ENCODE measurements at places on chromosomes 1 and 21.

GRCh38 chr1:64515427-64515826, 45.5 kb downstream of the CACHD1 start:
- no peak for DNase-seq

DNA sequence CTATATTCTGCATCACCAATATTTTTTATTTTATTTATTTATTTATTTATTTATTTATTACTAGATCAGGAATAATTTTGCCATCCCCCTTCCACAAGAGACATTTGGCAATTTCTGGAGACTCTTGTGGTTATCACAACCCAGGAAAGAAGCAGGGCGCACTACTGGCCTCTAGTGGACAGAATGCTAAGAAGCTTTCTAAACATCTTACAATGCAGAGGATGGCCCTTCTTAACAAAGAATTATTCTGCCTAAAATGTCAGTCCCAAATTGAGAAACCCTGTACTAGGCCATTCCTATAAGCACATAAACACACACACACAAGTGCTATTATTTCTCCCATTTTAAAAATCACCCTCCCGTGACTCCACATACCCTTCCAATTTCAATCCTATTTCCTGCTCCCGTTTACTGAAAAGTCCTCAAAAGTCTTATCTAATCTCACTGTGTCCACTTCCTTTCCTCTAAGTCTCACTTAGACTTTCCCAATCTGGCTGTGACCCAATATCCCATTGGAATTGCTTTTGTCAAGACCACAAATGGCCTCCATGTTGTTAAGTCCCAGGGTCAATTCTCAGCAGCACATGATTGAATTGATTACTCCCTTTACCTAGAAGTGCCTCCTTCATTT, 43.7 kb upstream of the RNF11 start:
- DNase-seq, result peak; percentile 78

DNA sequence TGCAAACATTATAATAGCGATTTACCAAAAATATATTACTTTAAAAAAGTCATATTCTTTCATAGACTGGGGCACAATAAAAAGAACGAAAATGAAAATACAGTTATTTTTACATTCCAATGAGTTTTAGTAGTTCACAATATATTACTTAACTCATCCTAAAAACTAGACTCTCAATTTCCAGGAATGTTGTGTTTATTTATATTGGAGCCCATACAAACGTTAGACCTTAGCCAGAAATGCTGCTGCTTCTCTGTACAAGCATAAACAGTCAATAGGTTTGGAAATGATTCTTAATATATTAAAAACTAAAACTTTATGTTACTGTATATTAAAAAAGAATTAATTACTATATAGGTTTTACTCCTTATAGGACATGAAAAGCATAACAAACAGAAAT, 302.3 kb downstream of the BRINP3 start:
- DNase-seq, result no peak

DNA sequence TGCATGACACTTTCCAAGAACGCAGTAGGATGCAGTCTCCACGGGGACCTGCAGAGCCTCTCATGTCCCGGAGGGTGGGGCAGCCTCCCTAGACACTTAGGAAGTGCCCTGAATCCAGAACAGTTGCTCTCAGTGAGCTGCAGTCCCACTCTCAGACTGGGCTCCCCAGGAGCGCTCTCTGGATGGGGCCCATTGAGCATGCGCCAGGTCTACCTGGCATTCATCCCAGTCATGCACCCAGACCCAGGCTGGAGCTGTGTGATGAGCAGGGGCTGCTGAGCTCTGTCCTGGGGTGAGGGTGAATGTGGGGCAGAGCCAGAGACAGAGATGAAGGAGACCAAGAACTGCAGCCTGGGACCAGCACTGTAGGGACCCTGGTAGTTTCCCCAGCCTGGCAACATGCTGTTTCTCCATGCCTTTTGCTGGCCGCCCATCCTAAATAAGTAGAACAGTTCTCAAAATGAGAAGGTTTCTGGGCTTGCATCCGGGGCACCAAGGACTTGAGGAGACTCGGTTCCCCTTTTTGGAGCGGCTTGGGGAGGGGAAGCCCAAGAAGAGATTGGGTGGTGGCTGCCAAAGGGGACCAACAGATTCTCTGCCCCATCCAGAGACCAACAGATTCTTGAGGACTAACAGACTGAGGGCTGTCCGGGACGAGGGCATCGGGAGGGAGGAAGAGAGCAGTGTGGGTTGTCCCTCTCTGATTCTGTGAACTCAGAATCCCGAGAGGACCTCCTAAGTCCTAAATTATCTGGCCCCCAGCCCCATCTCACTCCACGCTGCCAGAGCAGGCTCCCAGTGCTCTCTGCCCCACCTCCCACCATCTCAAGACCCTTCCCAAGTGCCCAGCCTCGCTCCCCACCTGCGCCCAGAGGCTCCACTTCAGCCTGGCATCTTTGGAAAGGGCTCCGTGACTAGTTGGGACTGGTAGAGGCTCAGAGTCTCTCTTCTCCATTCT, 1.0 kb upstream of the PGLYRP4 start:
- peak; percentile 54 for DNase-seq

- DNase-seq, result no peak
Measured at GRCh38 chr21:36359185-36359584, 26.0 kb upstream of the CHAF1B start.

- no peak for DNase-seq
Measured at GRCh38 chr1:83673312-83673711, 325.6 kb downstream of the TTLL7 start.

DNA sequence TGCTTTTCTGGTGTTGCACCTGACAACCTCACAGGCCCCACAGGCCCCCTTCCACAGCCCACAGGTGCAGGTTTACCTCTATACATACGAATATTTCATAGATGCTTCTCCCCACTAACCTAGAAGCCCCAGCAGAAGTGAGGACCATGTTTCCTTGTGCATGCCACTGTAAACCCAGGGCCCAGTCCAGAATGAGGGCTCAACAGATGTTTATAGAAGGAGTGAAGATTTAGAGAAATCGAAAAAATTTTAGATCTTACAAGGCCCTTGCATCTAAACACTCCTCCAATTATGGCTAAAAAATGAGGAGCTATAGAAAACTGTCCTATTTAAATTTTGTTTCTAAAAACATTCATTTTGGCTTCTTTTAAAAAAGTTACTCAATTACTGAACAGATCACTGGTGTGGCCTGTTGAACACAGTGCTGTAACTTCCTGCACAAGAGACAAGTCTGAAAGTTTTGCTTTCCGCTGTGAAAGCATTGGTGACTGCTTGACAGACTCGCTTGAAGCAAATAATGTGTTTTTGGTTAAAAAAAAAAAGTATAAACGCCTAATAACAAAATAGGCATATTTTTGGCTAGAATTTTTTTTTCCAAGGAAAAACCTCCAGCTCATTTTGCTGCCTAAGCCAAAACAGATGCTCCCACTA, 1.2 kb downstream of the ABCB10 start:
- DNase-seq, result peak; percentile 63

GRCh38 chr1:57518496-57518895, 94.6 kb upstream of the DAB1 start:
- DNase-seq, result no peak

- DNase-seq, result peak; percentile 41
Measured at GRCh38 chr1:228500143-228500734, 13.1 kb downstream of the RNF187 start.

- DNase-seq, result no peak
Measured at GRCh38 chr1:195594322-195594721, 1013.9 kb downstream of the KCNT2 start.

DNA sequence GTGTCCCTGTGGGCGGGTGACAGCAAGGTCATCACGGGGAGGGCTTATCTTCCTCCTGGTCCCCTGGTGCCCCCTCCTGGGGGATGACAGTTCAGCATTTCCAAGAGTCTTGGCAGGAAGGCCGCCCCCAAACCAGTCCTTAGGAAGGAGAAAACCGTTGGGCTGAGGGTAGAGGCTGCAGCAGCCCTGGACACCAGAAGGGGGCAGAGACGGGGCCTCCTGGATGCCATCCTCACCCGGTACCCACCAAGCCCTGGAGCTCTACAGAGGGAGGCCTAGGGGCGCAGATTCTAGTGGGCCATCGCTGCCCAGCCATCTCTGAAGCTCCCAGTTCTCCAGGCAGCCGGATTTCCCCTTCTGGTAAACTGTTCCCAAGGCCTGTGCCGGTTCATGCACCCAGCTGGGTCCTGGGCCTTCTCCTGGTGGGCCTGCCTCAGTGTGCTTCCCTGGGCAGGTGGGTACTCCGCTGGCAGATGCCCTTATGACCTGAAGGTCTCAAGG, 14.8 kb upstream of the ZNF669 start:
- DNase-seq, result peak; percentile 61

DNA sequence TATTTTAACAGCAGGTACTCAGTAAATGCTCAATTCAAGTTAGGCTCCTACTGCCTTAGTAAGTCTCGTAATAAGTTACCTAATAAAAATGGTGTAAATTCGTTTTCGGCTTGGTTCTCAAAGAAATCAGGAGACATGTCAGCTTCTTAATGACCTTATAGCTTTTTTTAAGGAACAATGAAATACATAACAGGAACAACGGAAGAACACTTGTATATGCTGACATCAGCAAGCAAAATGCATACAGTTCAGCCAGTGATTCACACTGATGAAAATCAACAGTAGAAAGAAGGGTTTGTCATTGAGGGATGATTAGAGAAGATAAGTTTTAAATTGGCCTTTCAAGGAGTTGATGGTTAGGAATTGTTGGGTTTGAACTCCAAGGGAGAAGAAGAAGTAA, 13.3 kb downstream of the RPTN start:
- no peak for DNase-seq

DNA sequence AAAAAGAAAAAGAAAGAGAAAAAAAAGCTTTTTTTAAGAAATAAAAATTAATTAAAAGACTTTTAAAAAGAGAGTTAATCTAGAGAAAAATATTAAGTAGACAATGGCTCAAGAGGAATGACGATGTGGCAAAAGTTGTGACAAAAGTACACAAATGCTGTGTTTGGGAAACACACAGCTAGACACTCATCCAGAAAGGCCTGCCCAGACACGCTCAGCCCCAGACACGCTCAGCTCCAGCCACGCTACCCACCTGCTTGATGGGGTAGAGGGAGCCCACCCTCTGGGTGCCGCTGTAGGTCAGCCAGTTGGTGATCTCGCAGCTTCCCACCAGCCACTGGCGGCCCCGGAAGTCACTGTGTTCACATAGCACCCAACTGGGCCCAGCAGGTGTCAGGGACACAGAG, 10.2 kb downstream of the CD52 start:
- no peak for DNase-seq

- no peak for DNase-seq
Measured at GRCh38 chr1:208052135-208052534, 141.2 kb upstream of the CD34 start.

DNA sequence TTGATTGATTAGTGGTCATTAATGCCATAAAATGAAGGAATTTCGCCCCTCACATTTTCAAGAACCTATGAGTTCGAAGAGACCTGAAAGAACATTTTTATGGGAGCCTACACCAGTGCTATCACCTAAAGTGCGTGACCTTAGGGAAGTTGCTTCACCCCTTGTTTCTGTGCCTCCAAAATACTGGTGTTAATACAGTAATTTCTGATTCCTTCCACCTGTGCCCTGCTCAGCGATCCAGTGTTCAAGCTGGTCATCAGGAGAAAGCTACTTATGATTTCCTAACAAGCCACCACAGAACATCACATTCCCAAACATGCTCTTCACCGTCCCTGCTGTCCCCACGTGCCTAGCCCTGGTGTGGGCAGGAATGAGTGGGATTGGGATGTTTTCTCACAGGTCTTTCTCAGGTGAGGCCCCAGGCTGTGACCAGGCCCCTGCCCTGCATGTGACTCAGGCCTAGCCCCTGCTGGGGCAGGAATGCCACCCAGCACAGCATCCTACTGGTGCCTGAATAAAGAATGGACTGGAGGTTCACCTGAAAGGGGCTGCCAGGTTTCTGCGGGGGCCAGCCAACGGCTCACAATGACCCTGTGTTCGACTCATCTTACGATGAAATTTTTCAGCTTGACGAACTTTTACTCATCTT, 60.3 kb downstream of the CD247 start:
- no peak for DNase-seq

DNA sequence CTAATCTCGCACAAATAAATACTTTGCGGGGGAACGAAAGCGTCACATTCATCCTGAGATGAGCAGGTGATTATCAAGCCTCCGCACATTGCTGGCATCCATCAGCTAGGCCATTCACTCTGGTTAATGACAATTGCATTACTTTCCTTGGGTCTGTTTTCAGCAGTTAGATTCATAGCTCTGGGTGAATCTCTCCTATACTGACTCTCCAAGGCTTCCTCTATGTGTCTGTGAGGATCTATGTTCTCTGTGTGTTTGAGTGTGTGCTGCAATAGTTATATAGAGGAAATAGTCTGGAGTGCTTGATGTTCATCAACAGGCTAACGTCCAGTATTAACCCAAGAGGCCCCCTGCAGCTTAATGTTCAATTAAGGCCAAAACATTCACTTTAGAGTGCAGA, 133.0 kb upstream of the CTTNBP2NL start:
- DNase-seq, result no peak

DNA sequence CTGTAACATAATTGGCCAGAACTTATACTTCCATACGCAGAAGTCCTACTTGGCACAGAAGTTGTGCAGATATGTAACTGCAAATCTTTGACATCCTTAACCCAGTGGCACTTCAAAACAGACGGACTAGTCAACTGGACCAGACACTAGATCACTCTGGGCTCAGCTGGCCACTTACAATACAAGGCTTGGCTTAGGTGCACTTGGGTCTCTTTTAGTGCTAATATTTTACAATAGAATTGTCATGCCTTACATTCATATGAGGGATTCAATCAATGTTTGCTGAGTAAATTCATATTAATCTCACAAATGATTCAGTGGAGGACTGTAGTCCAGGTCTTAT, 20.1 kb downstream of the XKR8 start:
- DNase-seq, result no peak

DNA sequence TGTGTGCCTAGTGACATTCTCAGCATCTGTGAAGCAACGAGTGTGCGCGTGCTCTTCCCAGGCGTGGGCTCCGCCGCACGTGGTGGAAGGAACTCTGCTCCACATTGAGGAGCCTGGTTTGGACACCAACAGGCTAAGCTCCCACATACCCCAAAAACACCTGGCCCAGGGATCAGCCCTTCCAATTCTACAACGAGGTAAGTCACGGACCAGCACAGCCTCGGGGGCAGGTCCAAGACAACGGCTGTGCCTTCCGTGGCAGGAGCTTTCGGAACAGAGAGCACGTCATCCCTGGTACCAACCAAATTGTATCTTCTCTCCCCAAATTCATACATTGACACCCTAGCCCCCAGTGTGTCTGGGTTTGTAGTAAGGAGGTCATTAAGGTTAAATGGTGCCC, 27.2 kb upstream of the PDE9A start:
- DNase-seq, result no peak

GRCh38 chr1:172653015-172653709, 5.7 kb upstream of the FASLG start:
- no peak for DNase-seq
